C1 segment of cervical spinal cord (tissue), 14 donors: ENCODE measurements at places on chromosomes 13 and 19.

GRCh38 chr13:29511980-29512379 lies 83.5 kb downstream of the SLC7A1 start:
- DNase-seq: no peak

DNA sequence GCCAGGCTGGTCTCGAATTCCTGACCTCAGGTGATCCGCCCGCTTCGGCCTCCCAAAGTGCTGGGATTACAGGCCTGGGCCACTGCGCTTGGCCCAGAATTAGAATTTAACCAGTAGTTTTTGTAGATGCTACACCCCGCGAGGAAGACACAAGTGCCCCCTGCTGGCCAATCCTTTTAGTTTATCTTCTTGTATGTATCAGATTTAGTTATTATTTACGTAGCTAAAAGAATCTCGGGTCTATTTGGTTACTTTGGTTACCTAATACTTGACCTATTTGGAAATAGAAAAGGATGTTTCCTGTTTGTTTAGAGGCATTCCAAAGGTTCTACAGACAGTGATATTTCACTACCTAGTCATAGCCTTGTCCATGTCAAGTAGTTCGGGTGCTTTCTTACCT lies 22.0 kb downstream of the MUC16 start:
- no peak for DNase-seq

DNA sequence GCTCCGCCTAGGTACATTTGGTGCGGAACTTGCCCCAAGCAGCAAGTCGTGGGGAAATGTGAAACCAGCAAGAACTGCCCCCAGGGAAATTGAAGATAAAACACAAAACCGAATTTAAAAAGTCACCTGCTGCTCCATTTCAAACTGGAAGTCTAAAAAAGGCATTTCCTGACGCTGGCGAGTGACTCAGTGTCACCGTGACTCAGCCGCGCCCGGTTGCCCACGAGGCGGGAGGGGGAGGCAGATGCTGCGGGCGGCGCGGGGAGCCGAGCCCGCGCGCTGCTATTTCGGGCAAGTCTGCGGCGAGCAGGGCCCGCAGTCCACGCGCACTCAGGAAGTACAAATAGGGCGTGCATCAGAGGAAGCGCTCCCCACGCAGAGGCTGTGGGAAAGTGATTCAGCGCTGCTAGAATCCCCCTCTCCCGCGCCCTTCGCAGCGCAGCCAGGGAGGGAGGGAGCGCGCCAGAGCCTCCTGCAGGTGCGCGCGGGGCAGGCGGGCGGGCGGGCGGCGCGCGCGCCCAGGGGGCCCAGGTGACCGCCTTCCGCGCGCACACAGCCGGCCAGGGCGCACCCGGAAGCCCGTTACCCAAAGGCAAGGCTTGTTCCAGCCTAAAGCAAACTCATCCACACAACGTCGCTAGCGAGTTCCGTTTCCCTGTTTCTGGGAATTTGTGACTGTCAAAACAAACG lies 168.8 kb downstream of the COL4A1 start:
- peak; percentile 39 for DNase-seq

- no peak for DNase-seq
These were observed 14.3 kb downstream of the CCDC97 start for GRCh38 chr19:41324231-41324702.

GRCh38 chr19:28445826-28446225 lies 767.1 kb downstream of the UQCRFS1 start:
- no peak for DNase-seq

- no peak for DNase-seq
These were observed 25.0 kb downstream of the SH3GL1 start for GRCh38 chr19:4375164-4376027.

GRCh38 chr13:43021926-43022670 lies 1.3 kb upstream of the DNAJC15 start:
- no peak for DNase-seq

DNA sequence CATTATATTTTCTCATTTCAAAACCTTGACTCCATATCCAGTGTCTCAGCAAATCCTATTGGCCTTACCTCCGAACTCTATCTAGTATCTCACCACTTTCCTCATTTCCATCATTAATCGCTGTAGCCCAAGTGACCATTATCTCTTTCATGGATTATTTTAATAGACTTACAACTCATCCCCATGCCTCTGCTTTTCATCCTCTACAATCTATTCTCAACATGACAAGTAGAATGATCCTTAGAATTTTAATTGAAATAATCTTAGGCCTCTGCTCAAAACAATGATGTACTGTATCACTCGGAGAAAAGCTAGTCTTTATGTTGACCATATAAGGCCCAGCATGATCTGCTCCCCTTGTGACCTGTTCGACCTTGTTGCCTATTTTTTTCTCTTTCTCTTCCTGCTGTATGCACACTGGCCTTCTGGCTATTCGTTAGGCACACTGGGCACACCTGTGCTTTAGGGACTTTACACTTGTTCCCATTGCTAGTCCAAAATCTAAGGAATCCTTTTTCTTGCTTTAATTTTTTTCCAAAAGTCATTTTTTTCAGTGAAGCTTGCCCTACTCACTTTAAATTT lies 21.4 kb downstream of the DNAJC15 start:
- no peak for DNase-seq

DNA sequence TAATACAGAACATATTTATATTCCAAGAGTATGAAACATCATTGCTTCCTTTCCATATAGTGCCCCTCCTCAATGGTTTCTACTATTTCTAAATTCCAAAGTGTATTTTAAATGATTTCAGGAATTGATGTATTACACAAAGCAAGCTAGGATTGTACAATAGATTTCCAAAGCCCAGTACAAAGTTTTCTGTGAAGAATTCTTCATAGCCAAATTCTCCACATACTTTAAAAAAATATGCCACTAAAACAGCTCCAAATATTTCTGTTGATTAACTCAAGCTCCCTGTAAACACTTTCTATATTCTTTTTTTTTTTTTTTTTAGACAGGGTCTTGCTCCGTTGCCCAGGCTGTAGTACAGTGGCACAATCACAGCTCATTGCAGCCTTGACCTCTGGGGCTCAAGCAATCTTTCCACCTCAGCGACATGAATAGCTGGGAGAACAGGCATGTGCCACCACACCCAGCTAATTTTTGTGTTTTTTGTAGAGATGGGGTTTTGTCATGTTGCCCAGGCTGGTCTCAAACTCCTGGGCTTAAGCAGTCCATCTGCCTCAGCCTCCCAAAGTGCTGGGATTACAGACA lies 50.6 kb downstream of the ELF1 start:
- DNase-seq: no peak

DNA sequence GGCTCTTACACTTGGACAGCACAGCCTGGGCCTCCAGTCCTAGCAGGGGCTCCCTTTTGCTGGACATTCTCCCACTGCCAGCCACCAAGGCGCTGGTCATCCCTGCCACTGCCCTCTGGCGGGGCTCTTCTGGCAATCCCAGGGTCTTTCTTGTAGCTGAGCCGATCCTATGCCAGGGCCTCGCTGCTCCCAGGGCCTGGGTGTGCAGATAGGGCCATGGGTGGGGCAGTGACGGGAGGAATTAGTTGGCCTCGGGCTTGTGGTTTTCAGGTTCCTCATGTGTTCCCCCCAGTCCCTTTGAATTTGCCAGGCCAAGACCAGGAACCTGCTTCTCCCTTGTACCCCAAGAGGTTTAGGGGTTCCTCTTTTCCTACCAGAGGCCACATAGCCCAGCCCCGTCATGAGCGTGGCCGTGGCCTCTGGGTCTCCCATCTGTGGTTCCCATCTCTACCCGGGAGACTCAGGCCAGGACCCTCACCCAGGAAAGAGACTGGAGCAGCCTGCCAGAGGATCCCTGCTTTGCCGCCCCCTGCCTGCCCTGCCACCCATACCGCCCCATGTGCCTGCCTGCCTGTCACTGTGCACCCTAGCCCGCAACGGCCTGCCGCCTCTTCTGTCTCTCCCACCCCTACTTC lies 26.2 kb downstream of the TMED1 start:
- no peak for DNase-seq

- peak; percentile 22 for DNase-seq
These were observed 3.5 kb upstream of the SIGLEC7 start for GRCh38 chr19:51138549-51138979.

GRCh38 chr19:17942181-17942580 lies 9.4 kb downstream of the CCDC124 start:
- DNase-seq: no peak

DNA sequence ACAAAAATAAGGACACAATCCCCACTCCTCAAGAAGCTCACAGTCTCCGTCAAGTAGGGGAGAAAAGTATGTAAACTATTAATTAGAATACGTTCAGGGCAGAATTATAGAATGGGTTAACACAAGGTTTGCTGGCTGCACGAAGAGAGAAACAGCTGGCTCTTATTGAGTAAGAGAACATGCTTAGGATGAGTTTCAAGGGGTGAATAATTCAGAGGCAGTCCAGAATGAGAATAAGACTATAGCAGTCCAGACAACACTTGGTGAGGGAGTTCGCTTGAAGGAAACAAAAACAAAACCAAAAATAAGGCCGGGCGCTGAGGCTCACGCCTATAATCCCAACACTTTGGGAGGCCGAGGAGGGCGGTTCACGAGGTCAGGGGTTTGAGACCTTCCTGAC lies 61.9 kb downstream of the THSD1 start:
- DNase-seq: no peak

GRCh38 chr19:51807111-51807701 lies 12.2 kb downstream of the FPR3 start:
- no peak for DNase-seq

GRCh38 chr19:8484331-8484894 lies 18.0 kb downstream of the PRAM1 start:
- DNase-seq: peak; percentile 9

DNA sequence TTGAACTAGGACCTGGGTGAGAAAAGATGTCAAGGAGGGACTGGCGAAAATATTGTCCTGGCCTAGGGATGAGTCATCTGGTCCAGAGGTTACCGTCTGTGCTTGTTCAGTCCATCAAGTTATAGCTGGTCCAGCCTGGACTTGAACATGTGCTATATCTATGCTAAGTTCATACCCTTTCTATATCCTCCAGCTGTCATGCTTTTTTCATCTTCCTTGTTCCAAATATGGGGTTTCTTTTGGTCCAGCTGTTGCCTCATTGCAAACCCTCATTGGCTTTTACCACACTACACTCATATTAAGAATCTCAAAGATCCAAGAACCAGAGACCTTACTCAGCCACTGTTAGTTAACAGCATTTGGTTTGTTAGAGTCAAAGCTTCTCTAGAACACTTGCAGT lies 19.1 kb upstream of the KLF12 start:
- DNase-seq: no peak

GRCh38 chr19:12689012-12689411 lies 1.2 kb downstream of the GNG14 start:
- DNase-seq: no peak

GRCh38 chr19:8305798-8306197 lies 2.4 kb downstream of the CD320 start:
- no peak for DNase-seq

DNA sequence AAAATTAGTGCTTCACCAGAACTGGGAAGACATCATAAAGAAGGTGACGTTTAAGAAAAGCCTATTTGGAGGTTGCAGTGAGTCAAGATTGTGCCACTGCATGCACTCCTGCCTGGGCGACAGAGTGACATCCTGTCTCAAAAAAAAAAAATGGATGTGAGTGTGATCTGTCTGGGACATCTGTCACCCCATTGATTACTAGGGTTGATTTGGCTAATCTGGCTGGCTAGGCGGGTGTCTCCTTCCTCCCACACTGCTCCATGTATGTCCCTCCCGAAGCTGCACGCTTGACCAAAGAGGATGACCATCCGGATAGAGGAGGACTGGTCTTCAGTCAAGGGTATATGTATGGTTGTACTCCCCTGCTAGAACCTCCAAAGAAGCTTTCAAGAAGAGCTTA lies 2.6 kb downstream of the GTF2F2 start:
- no peak for DNase-seq

- no peak for DNase-seq
These were observed 1.4 kb downstream of the USP12 start for GRCh38 chr13:27170221-27170515.

DNA sequence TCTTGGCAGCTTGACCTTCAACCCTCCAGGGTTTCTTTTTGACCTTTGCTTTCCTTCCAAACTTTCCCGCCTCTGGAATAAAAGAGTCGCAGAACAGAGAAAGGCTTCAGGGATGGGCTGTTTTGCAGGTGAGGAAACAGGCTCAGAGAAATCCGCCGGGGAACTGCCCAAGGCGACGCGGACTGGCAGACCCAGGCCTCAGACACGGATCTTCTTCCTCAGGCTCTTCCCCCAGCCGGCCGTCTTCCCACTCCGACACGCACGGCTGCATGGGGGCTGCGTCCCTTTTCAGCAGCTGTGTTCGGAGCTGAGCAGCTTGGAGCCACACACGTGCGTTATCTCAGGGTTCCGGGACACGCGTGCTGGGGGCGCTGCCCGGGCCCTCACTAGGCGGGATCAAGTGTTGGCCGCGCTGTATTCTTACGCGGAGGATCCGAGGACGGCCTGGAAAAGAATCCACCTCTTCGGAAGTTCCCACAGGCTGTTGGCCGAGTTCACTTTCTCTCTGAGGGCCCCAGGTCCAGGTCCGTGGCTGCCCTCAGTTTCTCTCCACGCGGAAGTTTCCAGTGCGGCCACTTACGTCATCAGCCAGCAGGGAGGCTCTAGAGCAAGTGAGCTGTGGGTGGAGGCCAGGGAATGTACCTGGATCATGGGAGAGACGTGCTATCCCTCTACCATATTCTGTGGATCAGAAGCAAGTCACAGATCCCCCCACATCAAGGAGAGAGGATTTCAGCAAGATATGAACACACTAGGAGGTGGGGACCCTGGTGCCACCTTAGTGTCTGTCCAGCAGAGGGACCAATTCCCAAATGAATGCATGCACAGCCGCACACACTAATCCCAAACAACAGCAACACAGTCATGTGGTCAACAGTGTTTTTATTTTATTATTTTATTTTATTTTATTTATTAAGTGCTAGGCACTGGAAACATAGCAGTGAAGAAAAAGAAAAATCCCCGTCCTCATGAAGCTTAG lies 100.4 kb downstream of the ING1 start:
- no peak for DNase-seq
